ENCODE measurements at places on chromosomes 1 and 21.

DNA sequence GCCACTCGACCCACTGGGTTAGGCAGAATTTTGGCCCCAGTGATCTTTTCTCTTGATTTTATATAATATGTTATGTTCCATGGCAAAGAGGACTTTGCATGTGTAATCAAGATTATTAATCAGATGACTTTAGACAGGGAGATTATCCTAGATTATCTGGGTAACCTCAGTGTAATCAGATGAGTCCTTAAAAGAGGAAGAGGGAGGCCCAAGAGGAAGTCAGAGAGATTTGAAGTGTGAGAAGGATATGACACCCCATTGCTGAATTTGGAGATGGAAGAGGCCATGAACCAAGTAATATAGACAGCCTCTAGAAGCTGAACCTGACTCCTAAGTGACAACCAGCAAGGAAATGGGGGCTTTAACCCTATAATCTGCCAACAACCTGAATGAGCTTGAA, 117.1 kb upstream of the CSF3R start:
- DNase-seq, result no peak

DNA sequence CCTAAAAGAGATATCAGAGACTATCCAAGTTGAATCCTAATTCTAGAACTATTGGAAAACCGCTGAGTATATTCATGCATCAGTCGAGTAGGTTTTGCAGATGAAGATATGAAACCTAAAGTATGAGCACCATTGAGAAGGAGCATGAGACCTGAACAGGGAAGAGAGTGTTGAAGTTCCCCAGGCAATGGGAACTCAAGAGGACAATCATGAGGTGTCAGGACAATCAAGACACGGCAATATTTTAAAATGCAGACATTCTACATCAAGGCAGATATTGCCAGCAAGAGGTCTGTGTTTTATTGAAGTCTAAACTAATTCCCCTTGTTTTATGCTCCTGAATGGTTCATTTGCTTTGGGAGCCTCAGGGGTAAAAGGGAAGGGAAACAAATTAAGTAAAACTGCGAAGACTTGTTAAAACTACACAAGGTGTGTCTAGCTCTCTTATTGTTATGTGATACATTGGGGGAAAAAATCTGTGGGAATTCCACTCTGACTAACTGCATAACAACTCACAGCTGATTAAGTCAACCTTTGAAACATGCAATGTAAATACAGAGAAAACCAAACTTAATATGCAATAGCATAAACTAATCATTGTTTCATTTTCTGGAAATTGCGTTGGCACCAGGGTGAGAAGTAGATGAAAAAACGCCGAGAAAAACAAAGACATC, 347.9 kb upstream of the ADGRL2 start:
- no peak for DNase-seq

- no peak for DNase-seq
Observed at GRCh38 chr1:162562470-162562828, 927 bp downstream of the UAP1 start.

DNA sequence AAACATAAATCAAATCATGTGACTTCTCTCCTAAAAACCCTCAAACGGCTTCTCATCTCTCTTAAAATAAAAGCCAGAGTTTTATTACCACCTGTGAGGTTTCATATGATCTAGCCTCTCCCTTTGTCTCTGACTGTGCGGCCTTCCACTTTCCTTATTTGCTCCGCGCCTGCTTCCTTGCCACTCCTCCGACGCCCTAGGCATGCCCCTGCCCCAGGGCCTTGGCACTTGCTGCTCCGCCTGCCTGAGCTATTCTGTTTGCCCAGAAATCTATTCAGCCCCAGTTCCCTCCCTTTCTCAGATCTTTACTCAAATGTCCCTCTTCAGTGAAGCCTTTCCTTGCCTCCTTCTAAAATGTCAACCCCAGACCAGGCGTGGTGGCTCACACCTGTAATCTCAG, 57.5 kb upstream of the DISP3 start:
- no peak for DNase-seq

GRCh38 chr21:37695111-37695510, 221.1 kb downstream of the KCNJ6 start:
- no peak for DNase-seq

GRCh38 chr1:83967336-83967735, 31.6 kb downstream of the TTLL7 start:
- DNase-seq, result no peak

GRCh38 chr1:116556289-116557006, 14.4 kb downstream of the CD58 start:
- DNase-seq, result no peak

DNA sequence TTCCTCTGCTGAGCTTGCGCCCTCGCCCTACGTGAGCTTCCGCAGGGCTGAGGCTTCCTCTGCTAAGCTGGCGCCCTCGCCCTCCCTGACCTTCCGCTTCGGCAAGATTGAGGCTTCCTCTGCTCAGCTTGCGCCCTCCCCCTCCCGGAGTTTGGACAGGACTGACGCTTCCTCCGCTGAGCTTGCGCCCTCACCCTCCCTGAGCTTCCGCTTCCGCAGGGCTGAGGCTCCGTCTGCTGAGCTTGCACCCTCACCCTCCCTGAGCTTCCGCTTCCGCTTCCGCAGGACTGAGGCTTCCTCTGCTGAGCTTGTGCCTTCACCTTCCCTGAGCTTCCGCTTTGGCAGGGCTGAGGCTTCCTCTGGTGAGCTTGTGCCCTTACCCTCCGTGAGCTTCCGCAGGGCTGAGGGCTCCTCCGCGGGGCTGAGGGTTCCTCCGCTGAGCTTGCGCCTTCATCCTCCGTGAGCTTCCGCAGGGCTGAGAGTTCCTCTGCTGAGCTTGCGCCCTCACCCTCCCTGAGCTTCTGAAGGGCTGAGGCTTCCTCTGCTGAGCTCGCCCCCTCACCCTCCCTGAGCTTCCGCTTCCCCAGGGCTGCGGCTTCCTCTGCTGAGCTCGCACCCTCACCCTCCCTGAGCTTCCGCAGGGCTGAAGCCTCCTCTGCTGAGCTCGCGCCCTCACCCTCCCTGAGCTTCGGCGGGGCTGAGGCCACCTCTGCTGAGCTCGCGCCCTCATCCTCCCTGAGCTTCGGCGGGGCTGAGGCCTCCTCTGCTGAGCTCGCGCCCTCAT, 753.6 kb upstream of the TPTE start:
- DNase-seq, result no peak

DNA sequence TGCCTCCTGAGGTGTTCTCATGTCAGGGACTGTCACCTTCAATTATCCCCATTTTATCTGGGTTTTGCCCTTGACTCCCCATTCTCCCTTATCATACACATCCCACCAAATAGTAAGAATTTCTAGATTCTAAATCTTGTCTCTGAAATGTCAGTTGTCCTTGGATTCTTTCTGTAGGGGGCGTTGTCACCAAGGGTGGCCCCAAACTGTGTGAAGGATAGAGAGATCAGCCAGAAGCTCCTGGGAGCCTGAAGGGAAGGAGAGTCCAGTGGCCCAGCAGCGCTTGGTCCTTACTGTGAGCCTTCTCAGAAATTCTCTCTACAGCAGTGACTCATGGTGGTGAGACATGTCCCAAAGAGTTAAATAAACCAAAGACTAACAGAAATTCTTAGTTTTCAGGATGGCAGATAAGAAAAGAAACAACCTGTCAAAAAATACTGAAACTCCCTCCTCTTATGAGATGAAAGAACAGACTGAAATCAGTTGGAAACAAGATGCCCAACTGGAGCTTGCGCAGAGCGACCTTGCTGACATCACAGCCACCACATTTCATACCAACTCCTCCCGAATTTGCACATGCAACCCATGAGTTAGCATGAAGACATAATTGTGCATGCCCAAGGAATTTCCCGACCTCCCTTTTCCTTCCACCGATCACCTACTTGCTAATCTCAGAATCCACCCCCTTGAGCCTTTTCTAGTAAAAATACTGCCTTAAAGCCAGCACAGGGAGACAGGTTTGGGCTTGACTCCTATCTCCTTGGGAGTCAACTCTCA, 109.8 kb downstream of the ELAVL4 start:
- DNase-seq, result no peak

- no peak for DNase-seq
Observed at GRCh38 chr1:209051570-209051969, 531.9 kb upstream of the CAMK1G start.

All from NCI-H2107 (cell line).